ENCODE measurements at places on chromosomes 4 and X. TPM values are rescaled to one million over a fixed set of nuclear protein-coding genes. Genes with fewer than 3 reads are reported as not detected.

The DBET gene
- total RNA-seq: not detected

The PAK3 gene
- not detected for total RNA-seq

The KDR gene
- total RNA-seq: not detected

The TMSB15B gene
- total RNA-seq: 8.7 TPM

The MAOA gene
- total RNA-seq: 0.10 TPM

The MAGEA8 gene
- not detected for total RNA-seq

The SH3TC1 gene
- total RNA-seq: 10.8 TPM

The SPACA5 gene
- total RNA-seq: 0.40 TPM

The MAGEA9B gene
- total RNA-seq: not detected

The TACR3 gene
- total RNA-seq: not detected

Data from activated CD4-positive, alpha-beta T cell treated with anti-CD3 and anti-CD28 coated beads, Interleukin-2, amount 10 ng/mL, durations not matched to agents 7 days and 5 days (primary cell).